ENCODE measurements at places on chromosomes 2 and 18.

- DNase-seq: no peak
These were observed 170.9 kb downstream of the SEPTIN10 start for GRCh38 chr2:109442715-109443319.

GRCh38 chr2:226427538-226428307 lies 371.9 kb downstream of the IRS1 start:
- DNase-seq: no peak

GRCh38 chr18:57333940-57334339 lies 18.4 kb upstream of the ST8SIA3 start:
- no peak for DNase-seq

DNA sequence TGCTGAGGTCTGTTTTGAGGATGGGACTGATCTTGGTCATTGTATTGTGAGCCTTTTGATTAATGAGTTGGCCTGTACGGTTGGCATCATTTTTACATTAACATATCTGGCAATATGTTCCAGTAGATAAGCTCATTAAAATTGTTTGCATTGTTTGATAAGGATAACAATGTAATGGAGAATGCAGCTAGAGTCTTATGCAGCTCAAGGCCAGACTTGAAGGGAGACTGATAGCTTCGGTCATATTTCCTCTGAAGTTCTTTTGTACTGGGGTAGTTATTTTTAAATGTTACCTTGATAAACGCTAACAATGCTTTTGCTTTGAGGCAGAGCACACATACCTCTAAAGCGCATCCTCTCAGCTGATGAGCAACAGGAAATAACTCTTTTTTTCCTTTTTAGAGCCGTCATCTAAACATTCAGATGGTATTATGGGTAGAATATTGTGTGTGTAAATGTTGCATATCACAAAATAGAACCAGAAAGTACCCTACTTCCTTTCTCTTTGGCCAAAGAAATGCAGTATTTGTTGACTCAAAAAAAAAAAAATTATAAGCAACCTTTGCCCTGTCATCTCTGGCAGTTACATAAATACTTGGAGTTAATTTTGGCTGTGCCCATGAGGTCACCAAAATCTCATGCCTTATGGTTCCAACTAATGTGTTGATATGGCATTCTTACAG lies 1.3 kb downstream of the MAPRE2 start:
- no peak for DNase-seq

DNA sequence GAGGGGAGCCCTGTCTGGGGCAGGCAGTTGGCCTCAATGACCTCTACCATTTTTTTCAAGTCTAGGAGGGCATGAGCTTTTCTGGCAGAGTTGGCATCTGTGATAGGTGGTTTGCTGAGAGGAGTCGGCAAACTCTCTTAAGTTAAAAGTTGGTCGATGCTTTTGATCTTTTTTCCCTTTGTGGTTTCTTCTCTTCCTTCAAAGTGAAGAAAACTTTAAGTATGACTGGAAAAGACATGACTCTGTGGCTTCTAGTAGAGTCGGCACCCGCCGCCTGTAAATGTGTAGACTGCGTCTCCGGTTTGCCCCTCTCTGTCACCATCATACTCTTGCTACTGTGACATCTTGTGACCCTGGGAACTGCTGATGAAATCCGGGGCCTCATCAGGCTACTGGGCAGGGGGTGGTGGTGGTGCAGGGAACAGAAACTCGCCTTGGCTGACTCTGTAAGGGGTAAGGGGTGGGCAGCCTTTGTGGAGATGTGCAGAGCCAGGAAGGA lies 21.1 kb downstream of the INPP5D start:
- DNase-seq: peak; percentile 63

- no peak for DNase-seq
These were observed 479.4 kb upstream of the MYT1L start for GRCh38 chr2:2810504-2810903.

GRCh38 chr2:215973954-215974699 lies 39.2 kb downstream of the MREG start:
- no peak for DNase-seq
